Pancreas (tissue), 10 donors: ENCODE measurements at places on chromosomes 11 and 22. TPM values are rescaled to one million over a fixed set of nuclear protein-coding genes. Genes with fewer than 3 reads are reported as not detected.

DNA sequence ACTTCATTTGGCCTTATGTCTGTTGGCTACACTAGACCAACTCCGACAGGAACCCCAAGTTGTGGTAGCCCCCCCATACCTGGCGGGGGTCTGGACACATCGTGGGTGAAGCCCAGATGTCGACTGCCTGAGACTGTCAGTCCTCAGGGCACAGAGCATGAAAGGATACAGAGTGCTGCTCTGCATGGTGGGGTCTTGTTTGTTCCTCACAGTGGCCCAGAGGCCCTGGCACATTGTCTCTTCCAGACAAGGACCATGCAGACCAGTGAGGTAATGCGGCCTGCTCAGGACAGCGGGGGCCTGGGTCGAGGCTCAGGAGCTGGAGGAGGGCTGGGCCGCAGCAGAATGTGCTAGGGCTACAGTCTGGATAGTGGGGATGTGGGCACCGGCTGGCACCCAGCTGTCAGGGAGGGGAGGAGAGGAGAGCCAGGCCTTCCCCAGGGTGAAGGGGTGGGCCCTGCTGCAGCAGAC is 14.6 kb downstream of the CAPN5 start:
- DNase-seq = peak; percentile 0
- no peaks in the 10 kb centered on the region for H3K27me3 ChIP-seq
- H3K36me3 ChIP-seq = no peaks in the 10 kb centered on the region
- H3K4me3 ChIP-seq = no peak overlapping the region
- peaks cover 5% of the 10 kb centered on the region for H3K4me1 ChIP-seq
- H3K27ac ChIP-seq = no peak overlapping the region

DNA sequence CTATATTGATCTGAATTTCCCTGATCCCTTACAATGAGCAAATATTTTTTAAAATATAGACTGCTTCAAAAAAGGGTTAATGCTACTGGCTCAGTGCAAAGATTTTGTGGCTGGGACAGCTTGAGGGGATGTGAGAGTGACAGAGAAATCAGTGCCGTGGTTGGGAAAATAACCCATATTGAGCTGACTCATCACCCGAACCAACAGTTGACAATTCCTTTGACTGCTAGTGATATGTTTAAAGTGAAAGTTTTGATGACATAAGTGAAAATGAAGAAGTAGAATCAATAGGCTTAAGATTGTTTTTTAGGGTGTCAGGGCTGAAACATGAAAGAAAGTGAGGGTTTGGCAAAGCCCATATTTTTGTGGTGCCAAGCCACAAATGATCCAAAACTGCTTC is 257.1 kb upstream of the TENM4 start:
- H3K4me1 ChIP-seq = no peaks in the 10 kb centered on the region
- no peak overlapping the region for H3K4me3 ChIP-seq
- DNase-seq = no peak
- H3K27ac ChIP-seq = no peak overlapping the region
- no peaks in the 10 kb centered on the region for H3K27me3 ChIP-seq

GRCh38 chr11:1235306-1235900 is 12.5 kb downstream of the MUC5B start:
- DNase-seq = no peak
- no peaks in the 10 kb centered on the region for H3K36me3 ChIP-seq
- H3K27ac ChIP-seq = no peak overlapping the region
- H3K4me1 ChIP-seq = no peaks in the 10 kb centered on the region
- no peaks in the 10 kb centered on the region for H3K27me3 ChIP-seq

The MRGPRE gene
- total RNA-seq = 0.17 TPM

- no peaks in the 10 kb centered on the region for H3K36me3 ChIP-seq
- H3K27me3 ChIP-seq = no peaks in the 10 kb centered on the region
- peaks cover 8% of the 10 kb centered on the region for H3K4me1 ChIP-seq
- H3K27ac ChIP-seq = no peak overlapping the region
- H3K4me3 ChIP-seq = no peak overlapping the region
Observed at GRCh38 chr11:19861171-19861570, 148.5 kb downstream of the NAV2 start.

- no peaks in the 10 kb centered on the region for H3K27me3 ChIP-seq
- no peaks in the 10 kb centered on the region for H3K4me1 ChIP-seq
- H3K27ac ChIP-seq = no peak overlapping the region
- H3K36me3 ChIP-seq = no peaks in the 10 kb centered on the region
- H3K4me3 ChIP-seq = no peak overlapping the region
Observed at GRCh38 chr11:3058753-3059664, 1.8 kb upstream of the CARS1 start.

The SUSD2 gene
- 1.9 TPM for total RNA-seq

DNA sequence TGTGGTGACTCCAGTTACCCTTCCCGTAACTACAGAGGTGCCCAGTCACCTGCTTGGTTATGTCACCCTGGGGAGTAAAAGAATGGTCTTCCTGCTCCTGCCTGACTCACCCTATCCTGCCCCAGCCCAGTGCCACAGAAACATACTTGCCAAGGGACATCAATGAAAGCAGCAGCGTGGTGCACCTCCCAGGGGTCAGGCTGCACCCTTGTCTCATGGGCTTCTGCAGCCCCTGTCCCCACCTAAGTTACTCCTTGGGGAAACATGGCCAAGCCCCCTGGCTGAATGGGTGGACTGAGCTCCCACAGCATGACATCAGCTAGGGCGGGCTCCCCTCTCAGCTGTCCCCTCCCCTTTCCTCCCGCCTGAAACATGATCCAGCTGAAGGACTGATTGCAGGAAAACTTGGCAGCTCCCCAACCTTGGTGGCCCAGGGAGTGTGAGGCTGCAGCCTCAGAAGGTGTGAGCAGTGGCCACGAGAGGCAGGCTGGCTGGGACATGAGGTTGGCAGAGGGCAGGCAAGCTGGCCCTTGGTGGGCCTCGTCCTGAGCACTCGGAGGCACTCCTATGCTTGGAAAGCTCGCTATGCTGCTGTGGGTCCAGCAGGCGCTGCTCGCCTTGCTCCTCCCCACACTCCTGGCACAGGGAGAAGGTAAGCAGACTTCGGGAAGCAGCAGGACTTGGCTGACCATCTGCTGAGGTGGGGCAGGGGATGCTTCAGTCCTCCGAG is at the start of gene HTR3A:
Gene HTR3A (plus strand): TSS at position 368 of the 730 bp plus-strand sequence. CDS start 218 bp downstream, at position 586.
- peak; percentile 92 for DNase-seq
- no peak within 1 kb of the TSS for H3K27ac ChIP-seq
- no peak within 1 kb of the TSS for H3K4me3 ChIP-seq
- H3K4me1 ChIP-seq = no peaks in the 10 kb centered on the region
- H3K36me3 ChIP-seq = no peaks in the 10 kb centered on the region
- no peaks in the 10 kb centered on the region for H3K27me3 ChIP-seq

DNA sequence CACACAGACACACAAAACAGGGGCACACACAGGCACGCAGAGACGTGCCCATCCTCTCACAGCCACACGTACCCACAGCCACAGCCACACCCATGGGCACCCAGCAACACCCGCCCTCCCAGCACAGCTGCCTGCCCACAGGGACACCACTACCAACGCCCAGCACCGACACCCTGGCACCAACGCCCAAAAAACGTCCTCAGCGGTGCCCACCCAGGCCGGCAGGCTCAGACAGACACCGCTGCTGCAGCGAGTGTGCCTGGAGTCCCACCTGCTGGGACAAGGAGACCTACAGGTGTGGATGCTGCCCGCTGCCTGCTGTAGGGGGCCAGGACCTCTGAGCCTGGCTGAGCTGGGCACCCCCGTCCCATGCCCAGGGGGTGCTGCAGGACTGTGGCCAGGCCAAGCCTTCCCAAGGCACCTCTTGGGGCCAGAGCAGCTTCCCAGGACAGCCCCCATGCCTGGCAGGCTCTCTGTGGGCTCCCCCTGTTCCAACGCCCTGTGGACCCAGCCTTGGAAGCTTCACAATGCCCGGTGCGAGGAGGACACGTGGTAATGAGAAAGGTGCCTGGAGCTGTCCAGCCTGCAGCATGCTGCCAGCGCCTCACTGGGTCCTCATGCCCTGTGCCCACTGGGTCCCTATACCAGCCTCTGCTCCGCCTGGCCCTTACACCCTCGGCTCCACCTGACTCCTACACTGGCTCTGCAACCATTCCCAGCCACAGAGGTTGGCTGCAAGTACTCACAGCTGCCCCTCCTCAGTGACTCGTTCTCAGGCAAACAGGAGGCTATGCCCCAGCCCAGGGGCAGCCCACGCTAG is 45.8 kb upstream of the TH start:
- no peaks in the 10 kb centered on the region for H3K4me1 ChIP-seq
- H3K27me3 ChIP-seq = no peaks in the 10 kb centered on the region
- no peak overlapping the region for H3K4me3 ChIP-seq

DNA sequence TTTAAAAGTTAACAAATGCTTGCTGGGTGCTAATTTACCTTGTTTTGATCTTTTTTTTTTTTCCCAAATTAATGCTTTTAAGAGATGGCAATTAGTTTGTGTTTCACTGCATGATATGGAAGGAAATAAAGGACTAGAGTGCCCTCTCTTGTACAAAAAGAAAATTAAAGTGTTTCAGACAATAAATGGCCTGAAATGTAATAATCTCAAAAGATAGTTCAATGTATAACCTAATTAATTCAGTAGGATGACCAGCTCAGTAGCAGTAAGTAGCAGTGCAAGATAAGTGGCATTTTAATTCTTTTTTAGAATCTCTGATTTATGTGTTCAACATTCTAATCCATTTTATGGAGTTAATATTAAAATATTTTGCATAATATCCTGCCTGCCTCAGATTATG is 39.9 kb upstream of the MYO18B start:
- no peaks in the 10 kb centered on the region for H3K4me1 ChIP-seq
- no peak overlapping the region for H3K4me3 ChIP-seq
- no peaks in the 10 kb centered on the region for H3K27me3 ChIP-seq
- no peak for DNase-seq

The SLC22A25 gene
- total RNA-seq = not detected

- no peak for DNase-seq
- H3K4me1 ChIP-seq = no peaks in the 10 kb centered on the region
- no peak overlapping the region for H3K27ac ChIP-seq
- H3K27me3 ChIP-seq = no peaks in the 10 kb centered on the region
- H3K4me3 ChIP-seq = no peak overlapping the region
Observed at GRCh38 chr11:63179432-63180041, 35.5 kb upstream of the SLC22A24 start.

The GLB1L3 gene
- 0.12 TPM for total RNA-seq

DNA sequence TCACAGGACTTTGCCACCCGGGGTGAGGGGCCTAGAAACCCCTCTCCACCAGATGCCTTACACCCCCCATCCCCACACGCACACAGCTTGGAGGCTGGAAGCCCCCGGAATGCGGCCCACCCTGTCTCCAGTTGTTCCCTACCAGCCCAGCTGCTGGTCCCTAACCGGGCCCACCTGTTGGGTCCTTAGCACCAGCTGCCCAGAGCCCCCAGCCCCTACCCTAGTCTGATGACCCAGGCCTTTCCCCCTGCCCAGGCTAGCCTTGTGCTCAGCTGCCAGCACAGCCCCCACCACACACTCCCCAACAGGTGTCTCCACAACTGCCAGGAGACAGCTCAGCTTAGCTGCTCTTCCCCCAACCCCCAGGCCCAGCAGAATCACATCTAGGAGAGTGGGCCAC is 67.1 kb downstream of the CDKN1C start:
- no peaks in the 10 kb centered on the region for H3K4me1 ChIP-seq
- peak; percentile 29 for DNase-seq
- H3K27me3 ChIP-seq = no peaks in the 10 kb centered on the region
- H3K27ac ChIP-seq = no peak overlapping the region

The SLC1A2 gene
- 28.5 TPM for total RNA-seq

The RAG1 gene
- total RNA-seq = 0.47 TPM

GRCh38 chr22:41471568-41471967 is 2.7 kb downstream of the ACO2 start:
- no peaks in the 10 kb centered on the region for H3K27me3 ChIP-seq
- H3K4me1 ChIP-seq = peaks cover 37% of the 10 kb centered on the region
- no peak overlapping the region for H3K4me3 ChIP-seq

The RIMBP3C gene
- total RNA-seq = 0.23 TPM

DNA sequence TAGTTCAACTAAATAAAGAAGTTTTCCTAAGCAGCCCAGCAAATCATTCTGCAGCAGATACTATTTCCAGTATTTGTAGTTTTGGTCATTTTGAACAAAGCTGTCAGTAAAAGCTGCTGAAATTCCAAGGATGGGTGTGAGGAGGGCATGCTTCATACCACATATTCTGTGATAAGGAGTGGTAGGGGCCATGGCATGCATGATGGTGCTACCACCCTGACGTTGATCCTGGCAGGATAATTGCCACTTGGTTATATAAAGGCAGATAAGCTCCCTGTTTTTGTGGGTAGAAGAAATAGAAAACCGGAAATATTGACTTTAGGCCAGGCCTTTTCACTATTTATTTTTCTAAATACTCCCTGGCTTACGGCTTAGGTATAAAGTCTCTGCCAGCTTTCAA is 33.1 kb upstream of the L3MBTL2 start:
- H3K4me3 ChIP-seq = no peak overlapping the region
- DNase-seq = no peak
- H3K27me3 ChIP-seq = no peaks in the 10 kb centered on the region
- H3K27ac ChIP-seq = no peak overlapping the region

GRCh38 chr11:62026739-62027370 is 59.4 kb upstream of the FTH1 start:
- H3K36me3 ChIP-seq = no peaks in the 10 kb centered on the region
- no peak overlapping the region for H3K27ac ChIP-seq
- H3K4me3 ChIP-seq = no peak overlapping the region
- no peaks in the 10 kb centered on the region for H3K4me1 ChIP-seq

The GAL3ST3 gene
- total RNA-seq = 0.43 TPM

The CSNK2A3 gene
- 0.75 TPM for total RNA-seq

GRCh38 chr22:44099696-44100095 is 75.6 kb downstream of the PARVB start:
- no peak overlapping the region for H3K27ac ChIP-seq
- DNase-seq = no peak
- no peaks in the 10 kb centered on the region for H3K4me1 ChIP-seq
- H3K4me3 ChIP-seq = no peak overlapping the region

DNA sequence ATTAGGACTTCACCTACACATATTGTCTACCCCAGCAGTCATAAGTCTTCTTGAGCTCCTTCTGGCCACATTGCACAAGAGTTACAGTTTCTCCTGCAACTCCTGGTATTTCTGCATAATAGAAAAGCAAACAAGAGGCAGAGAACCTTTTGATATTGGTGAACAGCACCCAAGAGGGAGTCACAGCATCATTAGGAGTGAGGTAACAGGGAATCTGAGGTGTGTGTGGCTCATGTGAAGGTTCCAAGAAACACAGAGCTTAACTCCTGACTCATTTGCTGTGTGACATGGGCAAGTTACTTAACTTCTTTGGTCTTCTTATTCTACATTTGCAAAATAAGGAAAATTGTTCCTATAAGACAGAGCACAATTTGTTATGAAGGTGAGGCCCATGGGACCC is 374.6 kb downstream of the INSC start:
- no peaks in the 10 kb centered on the region for H3K4me1 ChIP-seq
- H3K27ac ChIP-seq = no peak overlapping the region
- H3K4me3 ChIP-seq = no peak overlapping the region
- no peaks in the 10 kb centered on the region for H3K27me3 ChIP-seq
- H3K36me3 ChIP-seq = no peaks in the 10 kb centered on the region
